ENCODE measurements at places on chromosomes 2 and 18.

- DNase-seq, result no peak
Observed at GRCh38 chr18:58359218-58359617, 269.7 kb downstream of the ALPK2 start.

DNA sequence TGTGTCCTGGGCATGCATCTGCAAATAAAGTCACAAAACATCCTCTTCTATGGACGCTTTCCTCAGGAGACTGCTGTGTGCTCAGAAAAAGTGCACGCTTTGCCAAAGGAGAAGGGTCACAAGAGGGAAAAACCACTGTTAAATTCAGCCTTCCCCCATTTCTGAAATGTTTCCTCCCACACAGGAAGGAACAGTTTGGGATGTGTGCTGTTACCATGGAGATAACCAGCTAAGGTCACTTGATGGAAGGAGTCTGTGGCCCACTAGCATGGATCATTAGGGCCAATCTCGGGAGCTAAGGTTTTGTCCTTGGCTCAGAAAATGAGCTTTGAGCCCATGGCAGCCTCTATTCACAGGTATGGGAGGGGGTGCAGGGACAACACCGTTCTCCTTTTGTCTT lies 5.6 kb downstream of the KCNE4 start:
- no peak for DNase-seq

GRCh38 chr2:71720596-71721361 lies 267.4 kb downstream of the DYSF start:
- DNase-seq, result no peak

DNA sequence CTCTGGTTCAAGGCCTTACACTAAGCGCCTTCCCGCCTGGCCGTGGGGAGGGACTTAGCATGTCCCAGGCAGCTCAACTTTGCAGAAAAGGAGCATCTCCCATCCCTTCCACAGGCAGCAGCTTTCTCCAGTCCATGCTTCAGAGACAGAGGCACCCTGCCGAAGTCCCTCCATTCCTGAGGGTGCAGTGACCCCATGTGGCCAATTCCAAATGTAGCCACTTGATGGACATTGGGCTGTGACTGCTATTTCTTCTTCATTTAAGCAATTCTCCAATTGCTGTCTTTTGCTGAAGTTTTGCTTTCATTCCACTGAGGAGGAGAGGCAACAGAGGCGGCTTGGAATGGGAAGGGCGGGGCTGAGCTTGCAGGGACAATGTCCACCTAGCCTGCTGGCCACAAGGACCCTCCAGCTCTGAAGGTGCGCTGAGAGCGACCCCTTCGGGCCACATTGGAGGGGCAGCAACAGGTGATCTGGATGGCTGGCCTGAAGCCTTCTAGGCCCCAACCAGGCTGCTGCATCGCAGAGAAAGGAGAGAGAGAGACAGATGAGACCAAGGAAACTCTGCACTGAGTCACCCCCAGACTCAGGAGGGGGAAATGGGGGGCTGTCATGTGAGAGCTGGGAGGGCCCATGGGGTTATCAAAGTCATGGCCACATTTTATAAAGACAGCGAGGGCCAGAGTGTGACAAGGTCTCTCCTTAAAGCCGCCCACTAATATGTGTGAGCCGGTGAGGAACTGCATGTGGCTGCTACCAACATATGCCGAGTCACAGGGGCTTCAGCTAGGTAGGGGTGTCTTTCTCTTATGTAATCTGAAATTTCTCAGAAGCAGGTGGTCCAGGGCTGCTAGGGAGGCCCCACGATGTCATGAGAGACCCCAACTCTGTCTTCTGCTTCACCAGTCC lies 61.3 kb downstream of the LONRF2 start:
- no peak for DNase-seq

- no peak for DNase-seq
Observed at GRCh38 chr2:153433403-153433802, 45.2 kb downstream of the RPRM start.

GRCh38 chr18:76390452-76391035 lies 104.5 kb downstream of the ZNF516 start:
- no peak for DNase-seq

DNA sequence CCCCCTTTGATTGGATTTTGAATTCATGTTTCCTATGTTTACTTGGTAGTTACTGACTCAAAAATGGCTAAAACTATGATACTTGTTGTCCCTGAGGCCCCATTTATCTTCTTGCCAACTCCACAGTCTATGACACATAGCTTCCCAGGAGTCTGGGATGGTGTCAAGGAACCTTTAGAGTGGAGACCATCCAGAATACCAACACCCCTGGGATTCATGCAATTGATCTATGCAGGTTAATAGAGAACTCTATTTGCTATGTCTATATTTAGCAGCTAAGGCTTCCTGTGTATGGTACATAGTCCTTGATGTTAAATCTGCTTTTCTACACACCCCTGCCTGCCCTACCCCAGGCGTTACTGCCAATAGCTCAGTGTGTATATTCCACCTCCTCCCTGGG lies 218.5 kb upstream of the HDAC4 start:
- DNase-seq, result no peak

DNA sequence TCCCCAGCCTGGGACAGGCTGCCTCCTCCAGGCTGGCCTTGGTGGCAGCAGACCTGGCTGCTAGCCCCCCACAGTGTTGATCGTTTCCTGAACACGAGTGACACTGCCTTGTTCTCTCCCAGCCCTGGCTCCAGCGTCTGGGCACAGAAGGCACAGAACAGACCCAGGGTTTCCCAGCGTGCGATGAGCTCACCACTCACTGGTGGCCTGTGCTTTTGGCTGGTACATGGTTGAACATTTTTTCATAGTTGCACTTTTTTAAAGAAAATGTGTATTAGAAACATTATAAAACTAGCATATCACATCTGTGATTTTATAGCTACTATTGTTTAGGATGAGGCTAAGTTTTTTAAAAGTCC lies 40.9 kb downstream of the SCTR start:
- DNase-seq, result no peak

DNA sequence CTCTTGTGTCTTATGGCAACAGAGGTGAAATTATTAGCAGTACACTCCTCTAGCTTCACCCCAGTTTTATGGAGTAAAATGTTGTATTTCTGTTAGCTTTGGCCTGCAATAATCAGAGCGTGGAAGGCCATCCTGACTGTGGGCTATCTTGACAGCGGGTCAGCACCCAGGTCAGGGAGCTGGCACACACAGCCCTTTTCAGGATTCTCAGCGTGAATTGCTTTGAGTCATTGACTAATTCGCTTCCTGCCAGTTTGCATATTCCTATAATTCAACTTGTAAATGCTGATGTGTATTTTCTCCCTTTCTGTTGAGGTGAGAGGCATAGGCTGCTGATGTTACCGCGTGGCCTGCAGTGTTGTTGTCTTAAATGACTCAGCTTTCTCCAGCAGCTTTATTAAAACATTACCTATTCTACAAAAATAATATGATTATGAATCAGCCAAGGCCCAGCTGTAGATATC lies 109.6 kb upstream of the EML6 start:
- DNase-seq, result no peak

GRCh38 chr2:201882353-201883090 lies 76.2 kb downstream of the CDK15 start:
- DNase-seq, result peak; percentile 8

- no peak for DNase-seq
Observed at GRCh38 chr2:239595726-239596125, 194.9 kb upstream of the HDAC4 start.

DNA sequence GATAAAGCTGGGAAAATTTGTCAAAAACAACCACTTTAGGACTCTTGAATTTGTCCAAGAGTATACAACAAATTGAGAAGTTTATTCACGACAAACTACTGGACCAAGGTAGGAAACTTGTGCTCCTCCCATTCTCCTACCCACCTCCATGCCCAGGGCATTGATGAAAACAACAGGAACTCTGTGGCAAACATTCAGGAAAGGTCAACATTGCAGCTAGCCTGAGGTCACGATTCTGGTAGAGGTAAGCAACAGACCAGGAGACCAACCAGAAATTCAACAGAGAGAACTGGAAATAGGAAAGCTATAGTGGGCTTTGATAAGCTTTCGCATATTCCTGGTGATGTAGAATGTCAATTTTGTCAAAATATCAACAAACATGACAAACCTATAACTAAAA lies 209.1 kb upstream of the CTAGE1 start:
- no peak for DNase-seq

GRCh38 chr2:173221937-173222594 lies 132.6 kb upstream of the CDCA7 start:
- DNase-seq, result no peak

- DNase-seq, result no peak
Observed at GRCh38 chr2:30886080-30886479, 78.8 kb upstream of the CAPN13 start.

DNA sequence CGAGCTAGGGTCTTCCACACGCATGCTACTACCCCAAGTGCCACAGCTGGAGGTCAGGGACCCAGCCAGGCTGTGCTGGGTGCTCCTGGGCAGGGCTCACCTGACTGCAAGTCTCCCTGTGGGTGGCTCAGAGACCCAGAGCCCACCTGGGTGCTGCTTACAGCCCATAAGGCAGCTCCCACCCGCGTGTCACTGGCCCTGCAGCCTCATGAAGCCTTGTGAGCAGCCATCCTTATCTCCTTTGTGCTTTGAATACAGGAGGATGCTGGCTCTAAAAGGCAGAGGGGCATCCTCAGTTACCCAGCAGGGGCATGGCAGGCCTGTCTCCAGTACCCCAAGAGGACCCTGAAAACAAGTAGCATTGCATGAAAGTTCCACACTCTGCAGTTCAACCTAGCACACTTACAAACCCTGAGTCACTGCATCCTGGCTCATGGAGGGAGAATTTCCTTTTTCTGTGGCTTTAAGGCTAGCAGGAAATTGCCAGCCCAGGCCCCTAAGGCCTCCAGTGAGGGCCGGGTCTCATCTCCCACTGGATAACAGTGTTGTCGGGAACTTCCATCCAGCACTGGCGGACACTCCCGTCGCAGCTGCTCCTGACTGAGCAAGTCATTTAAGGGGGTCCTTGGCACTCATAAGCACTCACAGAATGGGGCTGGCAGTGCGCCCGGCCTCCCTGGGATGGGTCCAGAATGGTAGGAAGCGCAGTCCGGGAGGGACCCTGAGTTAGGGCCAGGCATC lies 137.1 kb downstream of the RPIA start:
- no peak for DNase-seq

- DNase-seq, result no peak
Observed at GRCh38 chr2:128717758-128718710, 399.4 kb upstream of the HS6ST1 start.

DNA sequence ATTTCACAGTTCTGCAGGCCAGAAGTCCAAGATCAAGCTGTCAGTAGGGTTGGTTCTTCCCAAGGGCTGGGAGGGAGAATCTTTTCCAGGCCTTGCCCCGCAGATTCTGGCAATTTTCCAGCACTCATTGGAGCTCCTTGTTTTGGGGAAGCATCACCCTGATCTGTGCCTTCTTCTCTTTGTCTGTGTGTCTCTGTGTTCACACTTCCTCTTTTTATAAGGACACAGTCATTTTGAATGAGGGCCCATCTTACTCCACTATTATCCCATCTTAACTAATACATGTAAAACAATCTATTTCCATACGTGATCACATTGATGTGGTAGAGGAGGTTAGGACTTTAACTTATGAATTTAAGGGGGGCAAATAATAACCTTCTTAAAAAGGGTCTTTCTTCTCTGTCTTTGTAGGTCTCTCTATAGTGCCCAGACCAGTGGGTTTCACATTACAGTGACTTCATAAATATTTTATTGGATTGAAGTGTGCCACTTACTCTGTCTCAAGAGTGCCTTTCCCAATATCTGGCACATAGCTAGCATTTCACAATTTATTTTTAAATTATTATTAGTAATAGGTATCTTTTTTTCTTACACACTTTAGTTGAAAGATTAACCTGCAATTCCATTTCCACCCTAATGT lies 68.9 kb upstream of the CBLN2 start:
- no peak for DNase-seq

- DNase-seq, result no peak
Observed at GRCh38 chr2:29579495-29580169, 341.8 kb downstream of the ALK start.

DNA sequence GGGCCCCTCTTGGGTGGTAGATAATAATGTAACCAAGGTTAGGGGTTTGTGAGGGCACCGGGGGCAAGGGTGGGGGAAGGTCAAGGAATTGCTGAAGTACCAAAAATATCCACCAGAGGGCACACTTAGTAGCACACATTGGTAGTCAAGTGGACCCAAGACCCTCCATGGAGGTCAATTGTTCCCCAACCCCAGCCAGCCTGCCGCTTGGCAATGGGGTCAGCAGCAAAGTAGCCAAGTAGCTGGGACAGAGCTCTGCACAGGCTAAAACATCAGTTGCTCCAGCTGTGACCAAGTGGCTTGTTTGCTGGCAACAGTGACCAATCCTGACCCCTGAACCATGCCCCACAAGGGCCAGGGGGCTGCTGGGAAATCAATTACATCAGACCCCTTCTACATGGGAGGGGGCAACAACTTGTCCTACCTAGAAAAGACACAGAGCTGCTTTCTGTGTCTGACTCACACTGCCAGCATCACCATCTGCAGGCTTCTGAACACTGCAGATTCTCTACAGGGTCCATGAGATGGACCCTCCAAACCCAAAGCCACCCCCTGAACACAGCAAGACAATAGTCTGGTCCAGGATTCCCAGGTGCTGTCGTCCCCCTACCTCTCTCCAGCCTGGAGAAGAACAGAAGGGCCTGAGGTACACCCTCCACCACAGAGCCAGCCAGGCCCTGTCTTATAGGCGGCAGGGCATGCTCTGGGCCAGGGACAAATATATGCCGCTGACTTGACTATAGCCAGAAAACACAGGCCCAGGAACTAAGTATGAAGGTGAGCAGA lies 76.0 kb downstream of the EMX1 start:
- peak; percentile 49 for DNase-seq

DNA sequence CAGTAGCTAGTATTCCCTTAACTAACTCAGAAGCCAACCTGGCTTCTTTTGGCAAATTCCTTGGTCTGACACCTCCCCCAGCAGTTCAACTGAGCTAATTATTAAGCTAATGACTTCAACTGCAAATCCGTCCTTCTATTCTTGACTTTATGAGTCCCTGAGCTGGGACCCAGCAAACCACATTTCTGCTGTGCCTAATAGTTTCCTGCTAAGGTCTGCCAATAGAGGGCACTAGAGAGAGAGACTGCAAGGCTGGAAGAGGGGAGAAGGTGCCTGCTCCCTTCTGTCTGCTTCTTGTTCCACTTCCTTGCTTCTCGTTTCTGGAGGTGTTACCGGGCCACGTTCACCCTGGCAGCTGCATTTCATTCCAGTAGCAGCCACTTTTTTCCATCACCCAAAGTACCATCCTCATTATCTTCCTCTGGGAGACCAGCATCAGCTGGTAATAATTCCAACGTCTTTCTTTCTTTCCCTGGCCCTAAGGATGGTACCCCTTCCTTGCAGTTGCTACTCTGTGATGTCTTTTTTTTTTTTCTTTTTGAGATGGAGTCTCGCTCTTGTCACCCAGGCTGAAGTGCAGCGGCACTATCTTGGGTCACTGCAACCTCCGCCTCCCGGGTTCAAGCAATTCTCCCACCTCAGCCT lies 352.0 kb downstream of the TNS1 start:
- no peak for DNase-seq

GRCh38 chr2:1415501-1415900 lies 2.2 kb downstream of the TPO start:
- no peak for DNase-seq

Data from CD4-positive, CD25-positive, alpha-beta regulatory T cell (primary cell).